GM10248 (cell line): ENCODE measurements at places on chromosomes 11 and 22.

DNA sequence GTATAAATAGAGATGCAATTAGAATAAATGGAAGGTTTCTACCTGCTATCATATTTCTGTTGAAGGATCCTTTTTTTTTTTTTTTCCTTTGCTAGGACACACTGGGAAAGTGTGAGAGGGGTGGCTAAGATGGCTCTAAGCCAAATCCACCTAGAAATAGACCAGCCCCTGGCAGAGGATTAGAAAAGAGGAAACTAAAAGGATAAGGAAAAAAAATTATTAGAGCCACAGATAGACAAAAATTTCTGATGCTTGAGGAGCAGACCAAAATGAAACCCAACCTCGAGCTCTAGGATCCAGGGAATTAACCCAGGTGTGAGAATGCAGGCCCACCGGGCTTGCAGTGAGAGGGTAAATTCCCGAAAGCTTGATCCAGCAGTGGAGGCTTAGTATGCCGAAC lies 262.3 kb downstream of the CADM1 start:
- no peak for DNase-seq

- no peak for DNase-seq
These were observed 12.8 kb downstream of the CAPRIN1 start for GRCh38 chr11:34064291-34064690.

- DNase-seq: no peak
These were observed 806 bp upstream of the SMDT1 start for GRCh38 chr22:42078469-42079318.

DNA sequence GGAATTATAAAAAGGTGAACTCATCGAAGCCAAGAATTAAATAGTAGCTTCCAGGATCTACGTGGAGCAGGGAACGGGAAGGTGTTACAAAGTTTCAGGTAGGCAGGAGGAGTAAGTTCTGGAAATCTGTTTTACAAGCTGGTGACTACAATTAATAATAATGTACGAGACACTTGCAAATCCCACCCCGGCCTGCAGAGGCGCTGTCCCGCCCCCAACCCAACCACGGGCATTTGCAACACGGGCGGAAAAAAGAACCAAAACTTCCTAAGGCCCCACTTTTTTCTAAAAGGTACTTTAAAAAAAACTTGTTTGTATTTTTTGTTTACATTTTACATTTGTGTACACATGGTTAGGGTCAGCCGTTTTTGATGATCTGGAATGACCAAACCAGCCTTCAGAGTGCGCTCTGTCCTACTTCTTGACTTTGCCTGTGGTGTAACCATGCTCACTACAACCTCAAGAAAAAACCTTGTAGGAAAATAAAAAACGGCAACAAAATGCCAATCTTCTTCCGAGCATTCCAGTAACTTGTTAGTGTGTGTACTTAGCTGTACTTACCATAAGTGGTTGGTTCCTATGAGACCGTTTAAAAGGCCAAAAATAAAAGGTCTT lies 449.6 kb upstream of the B3GAT1 start:
- DNase-seq: no peak

- DNase-seq: no peak
These were observed 19.9 kb downstream of the IL10RA start for GRCh38 chr11:118006153-118006534.
